Lower lobe of right lung (tissue), 2 donors: ENCODE measurements at places on chromosomes 13 and 19.

DNA sequence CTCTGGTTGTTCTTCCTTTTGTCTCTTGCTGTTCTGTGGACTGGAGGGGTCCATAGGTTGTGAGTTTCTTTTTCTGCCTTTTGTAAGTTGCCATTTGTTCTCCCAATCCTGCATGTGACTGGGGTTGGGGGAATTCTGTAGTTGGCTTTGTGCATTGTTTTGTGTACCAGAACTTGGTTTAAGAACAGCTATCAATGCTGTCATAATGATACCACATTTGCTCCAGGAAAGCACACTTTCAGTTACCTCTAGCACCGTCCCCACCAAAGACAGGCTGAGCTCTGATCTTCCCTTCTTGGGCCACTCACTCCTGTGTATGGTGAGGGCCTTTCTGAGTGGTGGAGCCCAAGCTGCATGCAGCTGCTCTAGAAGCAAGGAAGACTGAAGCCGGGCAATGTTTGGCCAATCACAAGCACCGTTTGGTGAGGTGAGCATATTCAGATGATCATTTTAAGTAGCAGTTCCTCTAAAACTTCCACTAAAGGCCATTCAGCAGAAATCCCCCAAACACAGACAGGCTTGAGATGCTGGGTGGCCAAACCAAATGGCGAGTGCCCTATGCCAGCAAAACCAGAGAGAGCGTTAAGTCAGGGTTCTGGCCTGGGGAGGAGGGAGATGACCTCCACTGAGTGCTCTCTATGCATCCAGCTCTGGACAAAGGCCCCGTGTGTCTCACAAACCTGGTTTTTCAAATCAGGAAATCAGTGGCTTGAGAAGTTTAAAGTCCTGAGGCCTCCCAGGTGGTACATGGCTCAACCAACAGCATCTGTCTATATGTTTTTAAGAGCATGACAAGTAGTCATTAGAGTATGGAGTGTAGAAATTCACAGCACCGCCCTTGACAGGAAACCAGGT lies 120.7 kb upstream of the SPATA13 start:
- no peak for DNase-seq

DNA sequence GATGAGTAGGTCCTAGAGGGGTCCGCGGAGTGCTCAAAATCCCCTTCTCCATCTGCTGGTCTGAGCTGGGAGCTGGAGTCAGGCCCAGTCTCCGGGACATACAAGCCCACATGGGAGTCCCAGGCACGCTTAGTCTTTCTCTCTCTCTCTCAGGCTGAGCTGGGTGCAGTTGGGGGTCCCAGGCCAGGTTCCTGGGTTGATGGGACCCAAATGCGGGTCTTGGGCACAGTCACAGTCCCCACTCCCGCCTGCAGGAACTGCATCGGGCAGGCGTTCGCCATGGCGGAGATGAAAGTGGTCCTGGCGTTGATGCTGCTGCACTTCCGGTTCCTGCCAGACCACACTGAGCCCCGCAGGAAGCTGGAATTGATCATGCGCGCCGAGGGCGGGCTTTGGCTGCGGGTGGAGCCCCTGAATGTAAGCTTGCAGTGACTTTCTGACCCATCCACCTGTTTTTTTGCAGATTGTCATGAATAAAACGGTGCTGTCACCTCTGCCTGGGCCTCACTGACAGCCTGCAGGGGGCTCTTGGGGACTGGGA lies 23.8 kb downstream of the CYP4F12 start:
- no peak for DNase-seq

- DNase-seq, result no peak
Measured at GRCh38 chr19:32469795-32470194, 64.2 kb downstream of the DPY19L3 start.

DNA sequence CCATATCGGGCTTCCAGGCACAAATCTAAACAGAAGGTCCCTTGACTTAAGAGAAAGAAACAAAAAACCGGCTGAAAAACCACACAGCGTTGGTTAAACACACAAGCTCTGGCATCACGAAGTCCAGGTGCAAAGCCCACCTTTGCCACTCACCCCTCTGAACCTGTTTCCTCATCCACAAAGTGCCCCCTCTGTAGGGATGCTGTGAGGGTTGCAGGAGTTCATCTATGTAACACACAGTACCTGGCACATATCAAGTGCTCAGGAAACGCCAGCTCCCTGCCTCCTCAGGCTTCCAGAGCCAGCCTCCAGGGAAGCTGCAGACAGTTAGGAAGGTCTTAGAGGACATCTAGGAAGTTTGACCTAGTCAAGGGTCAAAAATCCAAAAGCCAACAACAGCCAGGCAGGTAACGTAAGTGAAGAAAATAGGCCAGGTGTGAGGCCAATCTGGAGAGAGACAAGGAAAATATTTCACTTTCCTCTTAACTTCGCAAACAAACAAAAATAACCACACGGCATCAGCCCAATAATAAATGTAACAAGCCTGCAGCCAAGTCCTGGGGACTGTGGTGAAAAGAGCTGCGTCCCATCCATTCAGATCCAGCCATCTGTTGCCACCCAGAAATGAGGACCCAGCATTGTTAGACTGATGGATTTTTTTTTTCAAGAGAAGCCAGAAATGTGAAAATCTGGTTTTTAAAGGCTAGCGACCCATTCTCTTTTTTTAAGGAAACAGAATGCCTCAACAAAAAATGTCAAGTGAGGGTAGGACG lies 10.0 kb downstream of the KDELR1 start:
- DNase-seq, result no peak

GRCh38 chr19:41785653-41786052 lies 10.7 kb upstream of the CEACAM3 start:
- peak; percentile 81 for DNase-seq

DNA sequence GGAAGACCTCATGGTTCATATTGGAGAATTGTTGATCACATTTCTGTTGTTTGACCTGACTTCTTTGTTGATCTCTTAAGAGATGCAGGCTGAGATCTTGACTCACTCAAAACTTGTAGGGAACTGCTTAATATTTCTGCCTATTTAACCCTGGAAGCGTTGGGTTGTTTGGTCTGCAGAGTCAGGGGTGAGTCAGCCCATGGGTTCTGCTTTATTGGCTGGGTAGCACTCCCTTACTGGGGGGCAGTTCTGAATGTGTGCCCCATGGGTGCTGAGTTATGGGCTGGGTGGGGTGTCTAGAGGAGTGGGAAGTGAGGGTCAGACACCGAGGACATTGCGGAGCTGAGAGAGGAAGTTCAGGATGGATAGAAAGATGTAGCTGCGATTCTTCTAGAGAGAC lies 87.9 kb downstream of the LRCH1 start:
- DNase-seq, result no peak

GRCh38 chr13:51834581-51835171 lies 10.3 kb downstream of the TMEM272 start:
- DNase-seq, result no peak

DNA sequence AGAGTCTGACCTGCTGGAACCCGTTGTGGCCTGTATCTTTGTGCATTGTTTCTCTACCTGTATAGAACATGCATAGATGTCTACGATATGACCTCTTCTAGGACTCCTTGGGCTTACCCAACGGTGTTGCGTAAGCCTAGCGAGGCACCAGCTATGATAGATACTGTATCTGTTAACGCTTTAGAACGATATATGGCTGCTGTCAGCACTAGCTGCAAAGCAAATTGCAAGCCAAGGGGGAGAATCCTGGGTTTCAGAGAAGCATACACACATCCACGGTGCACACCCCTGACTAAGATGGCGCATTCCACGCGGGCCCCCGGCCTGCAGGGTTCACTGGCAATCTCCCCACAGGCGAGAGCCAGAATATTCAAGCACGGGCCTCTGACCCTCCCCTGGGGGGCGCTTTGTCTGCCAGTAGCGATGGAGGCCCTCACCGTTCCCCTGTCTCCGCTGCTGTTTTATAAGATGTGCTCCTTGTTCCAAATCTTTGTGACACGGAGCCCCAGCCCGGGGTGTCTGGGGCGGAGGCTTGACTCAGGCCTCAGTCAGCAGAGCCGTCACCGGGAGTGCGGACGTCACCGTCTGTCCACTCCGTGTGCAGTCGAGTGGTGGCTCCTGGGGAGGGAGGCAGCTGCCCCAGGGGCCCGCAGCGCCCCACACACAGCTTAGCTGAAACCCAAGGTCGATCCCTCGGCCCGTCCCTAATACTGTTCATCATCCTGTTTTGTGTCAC lies 12.9 kb upstream of the RPS15 start:
- DNase-seq, result no peak

- peak; percentile 61 for DNase-seq
Measured at GRCh38 chr13:100533588-100534041, 55.0 kb downstream of the GGACT start.

DNA sequence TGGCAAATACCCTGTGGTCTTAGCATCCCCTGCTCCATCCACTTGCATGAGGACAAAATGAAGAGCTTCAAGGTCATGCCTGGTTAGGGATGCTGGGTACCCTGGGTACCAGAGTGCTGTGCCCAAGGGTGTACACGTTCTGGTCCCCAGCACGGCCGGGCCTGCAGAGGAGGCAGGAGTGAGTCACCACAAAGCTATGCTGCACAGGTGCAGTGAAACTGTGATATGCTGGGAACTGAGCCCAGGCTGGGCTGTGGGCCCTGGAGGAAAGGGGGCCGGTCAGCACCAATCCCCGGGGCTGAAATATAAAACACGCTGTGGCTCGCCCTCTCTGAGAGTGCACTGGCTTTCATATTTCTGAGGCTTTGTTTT lies 95.1 kb downstream of the TSHZ3 start:
- no peak for DNase-seq

DNA sequence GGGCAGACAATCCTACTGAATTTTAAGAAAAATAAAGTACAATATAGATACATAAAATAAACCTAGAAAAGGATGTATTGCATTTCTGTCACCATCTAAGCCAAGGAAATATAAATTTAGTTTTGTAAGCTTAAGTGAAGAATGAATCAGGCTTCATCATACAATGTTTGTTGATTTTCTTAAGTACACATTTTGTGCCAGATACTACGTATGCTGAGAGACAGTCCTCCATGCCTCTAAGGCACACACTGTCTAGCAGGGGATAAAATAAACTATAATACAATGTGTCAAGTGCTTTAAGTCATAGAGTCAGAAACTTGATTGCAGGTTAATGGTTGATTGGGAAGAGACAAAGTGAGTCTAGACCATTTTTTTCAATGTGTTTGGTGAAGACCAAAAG lies 465.7 kb downstream of the TBC1D4 start:
- no peak for DNase-seq

GRCh38 chr13:37701972-37702371 lies 103.4 kb upstream of the POSTN start:
- DNase-seq, result no peak

GRCh38 chr13:92164822-92165221 lies 766.4 kb downstream of the GPC5 start:
- DNase-seq, result no peak

DNA sequence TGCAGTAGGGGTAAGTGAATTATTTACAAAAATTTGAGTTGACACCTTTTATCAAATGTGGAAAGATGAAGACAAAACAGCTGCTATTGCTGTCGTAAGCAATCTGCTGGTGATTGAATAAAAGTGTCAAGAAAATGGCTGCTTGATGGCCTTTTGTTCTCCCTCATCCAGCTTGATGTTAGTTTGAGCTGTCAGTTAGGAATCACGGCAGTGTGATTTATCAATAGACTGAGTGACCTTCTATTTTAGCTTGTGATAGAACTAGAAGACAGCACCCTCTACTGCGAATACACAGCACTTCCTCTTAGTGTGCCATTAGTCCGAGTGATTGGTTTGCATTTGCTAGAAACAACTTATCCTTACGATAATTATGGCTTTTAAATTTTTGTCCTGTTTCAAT lies 76.3 kb downstream of the MZT1 start:
- no peak for DNase-seq

DNA sequence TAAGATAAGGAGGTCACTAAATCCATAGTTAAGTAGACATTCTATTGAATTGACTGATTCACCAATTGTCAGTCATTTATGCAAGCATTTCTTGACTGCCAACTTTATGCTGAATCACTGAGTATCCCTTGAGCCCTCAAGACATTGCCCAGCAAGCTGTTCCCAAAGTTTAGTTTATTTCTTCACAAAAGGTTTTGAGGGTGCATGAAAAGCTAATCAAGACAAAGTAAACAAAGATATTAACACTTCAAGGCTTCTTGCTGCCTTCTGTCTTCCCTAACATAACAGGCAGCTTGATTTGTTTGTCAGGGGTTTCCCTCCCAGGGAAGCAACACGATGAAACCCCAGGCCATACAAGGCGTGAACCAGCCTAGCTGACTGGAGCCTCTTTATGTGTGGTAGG lies 374.4 kb downstream of the SPRY2 start:
- DNase-seq, result no peak

DNA sequence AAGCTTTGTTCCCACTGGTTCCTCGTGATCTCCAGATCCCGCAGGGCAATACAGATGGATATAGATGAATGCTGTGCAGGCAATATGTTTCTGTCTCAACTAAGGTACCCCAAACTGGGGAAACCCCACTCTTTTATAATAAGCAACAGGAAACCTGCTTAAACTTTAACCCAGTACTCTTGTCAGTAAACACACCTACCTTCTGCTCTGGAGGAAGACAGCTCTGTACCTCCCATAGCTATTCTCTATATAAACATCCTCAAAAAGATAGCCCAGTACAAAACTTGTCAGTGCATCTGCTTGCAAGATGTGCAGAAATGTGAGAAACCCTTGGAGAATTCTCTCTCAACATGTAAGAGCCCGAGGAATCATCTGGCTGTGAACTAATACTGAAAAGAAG lies 583.6 kb downstream of the OLFM4 start:
- DNase-seq, result no peak

GRCh38 chr13:42638886-42639285 lies 64.9 kb downstream of the TNFSF11 start:
- no peak for DNase-seq

DNA sequence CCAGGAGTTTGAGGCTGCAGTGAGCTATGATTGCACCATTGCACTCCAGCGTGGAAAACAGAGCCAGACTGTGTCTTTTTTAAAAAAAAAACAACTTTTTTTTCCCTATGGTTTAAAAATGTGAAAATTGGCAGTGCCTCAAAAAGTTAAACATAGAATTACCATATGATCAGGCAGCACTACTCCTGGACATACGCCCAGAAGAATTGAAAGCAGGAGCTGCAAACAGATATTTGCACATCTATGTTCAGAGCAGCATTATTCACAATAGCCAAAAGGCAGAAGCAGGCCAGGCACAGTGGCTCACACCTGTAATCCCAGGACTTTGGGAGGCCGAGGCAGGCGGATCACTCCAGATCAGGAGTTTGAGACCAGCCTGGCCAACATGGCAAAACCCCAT lies 3.8 kb upstream of the RETN start:
- DNase-seq, result no peak

DNA sequence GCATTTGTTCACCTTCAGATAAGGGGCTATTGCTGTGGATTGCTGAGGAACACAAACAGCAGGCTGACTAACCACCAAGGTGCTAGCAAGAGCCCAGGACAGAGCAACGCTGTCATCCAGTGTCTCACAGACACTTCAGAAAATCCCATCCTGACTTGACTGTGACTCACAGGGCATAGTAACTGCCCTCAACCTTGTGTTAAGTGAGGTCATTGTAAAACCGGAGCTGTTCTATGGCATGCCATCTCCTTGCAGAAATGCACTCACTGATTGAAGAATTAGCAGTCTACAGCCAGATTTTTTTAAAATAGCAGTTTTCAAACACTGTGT lies 51.1 kb downstream of the TNFRSF19 start:
- no peak for DNase-seq

- no peak for DNase-seq
Measured at GRCh38 chr13:46281779-46282178, 70.1 kb downstream of the LRRC63 start.
